CD4-positive, alpha-beta T cell treated with Interferon alpha-2 for 1 hour (primary cell): ENCODE measurements at places on chromosomes 11 and 22.

- no peak for DNase-seq
These were observed 301.7 kb upstream of the PITPNB start for GRCh38 chr22:28220626-28221363.

GRCh38 chr11:66343176-66343575 lies 1.7 kb downstream of the BRMS1 start:
- DNase-seq = no peak

DNA sequence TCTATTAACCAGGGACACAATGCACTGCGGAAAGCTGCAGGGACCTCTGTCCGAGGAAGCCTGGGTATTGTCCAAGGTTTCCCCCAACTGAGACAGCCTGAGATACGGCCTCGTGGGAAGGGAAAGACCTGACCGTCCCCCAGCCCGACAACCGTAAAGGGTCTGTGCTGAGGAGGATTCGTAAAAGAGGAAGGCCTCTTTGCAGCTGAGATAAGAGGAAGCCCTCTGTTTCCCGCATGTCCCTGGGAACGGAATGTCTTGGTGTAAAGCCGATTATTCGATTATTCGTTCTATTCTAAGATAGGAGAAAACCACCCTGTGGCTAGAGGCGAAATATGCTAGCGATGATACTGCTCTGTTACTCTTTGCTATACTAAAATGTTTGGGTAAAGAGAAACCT lies 5.2 kb downstream of the BET1L start:
- DNase-seq = no peak

- no peak for DNase-seq
These were observed 47.1 kb upstream of the PPARA start for GRCh38 chr22:46103181-46103580.

GRCh38 chr11:13778345-13778744 lies 109.9 kb downstream of the FAR1 start:
- DNase-seq = no peak

DNA sequence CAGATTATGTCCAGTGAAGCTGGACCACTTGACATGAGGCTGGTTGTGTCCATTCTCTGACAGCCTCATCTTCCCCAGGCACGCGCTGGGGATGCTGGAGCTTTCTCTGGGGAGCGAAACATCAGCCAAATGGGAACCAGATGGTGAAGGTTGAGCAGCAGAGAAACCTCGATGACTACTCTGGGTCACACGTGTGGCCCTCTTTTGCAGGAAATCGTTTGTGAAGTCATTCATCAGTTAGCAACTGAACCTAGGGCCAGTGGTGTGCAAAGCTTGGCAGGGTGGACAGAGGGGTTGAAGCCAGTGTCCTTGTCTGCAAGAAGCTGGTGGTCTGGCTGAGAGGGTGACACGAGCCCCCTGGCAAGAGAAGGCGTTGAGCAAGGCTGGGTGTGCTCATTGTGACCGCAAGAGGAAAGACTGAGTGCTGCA lies 109.8 kb downstream of the ZBTB16 start:
- DNase-seq = no peak

DNA sequence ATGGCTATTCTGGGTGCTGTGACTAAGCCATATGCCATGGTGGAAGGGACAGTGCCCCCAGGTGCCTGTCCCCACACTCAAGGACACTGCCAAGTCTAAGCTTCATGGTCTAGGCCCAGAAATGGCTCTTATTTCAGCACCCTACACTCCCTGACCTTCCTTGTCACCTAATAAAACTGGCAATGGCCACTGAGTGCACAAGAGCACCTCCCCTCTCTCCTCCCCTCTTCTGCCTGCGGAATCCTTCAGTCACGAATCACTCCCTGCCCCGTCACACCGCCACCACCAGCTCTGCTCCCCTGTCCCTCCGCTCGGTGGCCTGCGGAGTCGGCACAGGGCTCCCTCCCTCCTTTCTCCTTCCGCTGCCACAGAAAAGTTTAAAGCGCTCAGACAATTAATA lies 19.0 kb upstream of the LMO1 start:
- no peak for DNase-seq

DNA sequence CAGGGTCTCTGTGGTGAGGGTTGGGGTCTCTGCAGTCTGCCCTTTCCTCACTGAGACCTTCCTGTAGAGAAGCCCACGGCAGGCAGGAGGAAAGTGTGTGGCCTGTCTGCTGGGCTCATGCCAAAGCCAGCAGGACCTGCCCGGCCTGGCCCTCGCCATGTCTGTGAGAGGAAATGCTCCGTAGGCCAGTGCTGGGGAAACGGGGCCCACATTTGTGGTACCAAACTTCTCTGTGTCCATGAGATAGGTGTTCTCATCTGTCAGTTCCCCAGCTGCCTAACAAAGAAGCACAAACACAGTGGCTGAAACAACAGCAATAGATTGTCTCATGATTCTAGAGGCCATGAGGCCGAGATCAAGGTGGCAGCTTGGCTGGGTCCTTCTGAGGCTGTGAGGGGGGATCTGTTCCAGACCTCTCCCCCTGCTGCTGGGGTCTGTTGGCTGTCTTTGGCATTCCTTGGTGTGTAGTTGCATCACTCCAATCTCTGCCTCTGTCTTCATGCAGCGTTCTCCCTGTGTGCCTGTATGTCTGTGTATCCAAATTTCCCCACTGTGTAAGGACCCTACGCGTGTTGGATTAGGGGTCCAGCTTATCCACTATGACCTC lies 772.5 kb downstream of the TBC1D22A start:
- DNase-seq = no peak

GRCh38 chr11:92681586-92681985 lies 287.9 kb upstream of the MTNR1B start:
- no peak for DNase-seq

DNA sequence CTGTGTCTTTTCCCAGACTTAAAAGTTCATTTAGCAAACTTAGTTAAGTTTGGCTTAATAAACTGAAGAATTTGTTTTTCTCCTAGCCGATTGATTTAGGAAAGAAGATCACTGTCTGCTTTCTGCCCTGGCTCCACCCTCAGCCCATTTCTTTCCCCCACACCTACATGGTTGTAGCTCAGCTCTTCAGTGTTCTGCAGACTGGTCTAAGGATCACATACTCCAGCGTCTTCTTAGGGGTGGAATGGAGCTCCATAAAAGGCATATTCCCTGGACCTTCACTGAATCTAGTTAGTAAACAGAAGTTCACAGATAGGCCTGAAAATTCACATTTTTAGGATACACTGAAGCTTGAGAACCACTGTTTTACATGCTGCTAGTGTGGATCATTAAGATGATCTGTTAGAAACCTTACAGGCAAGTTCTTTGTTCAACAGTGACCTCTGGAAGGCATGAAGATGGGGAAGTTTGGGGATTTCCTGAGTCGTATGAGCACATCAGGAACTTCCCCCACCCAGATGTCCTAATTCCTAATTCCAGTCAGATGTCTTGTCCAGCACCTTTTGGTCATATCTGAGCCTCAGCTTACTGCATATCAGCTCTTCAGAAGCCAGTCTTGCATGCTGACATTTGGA lies 16.8 kb downstream of the PIWIL4 start:
- DNase-seq = no peak

GRCh38 chr22:45413368-45414211 lies at the start of the genes RIBC2 and SMC1B:
TSS of gene RIBC2 (plus strand) at chr22:45413693. CDS start at chr22:45413887, 194 bp downstream.
TSS of gene SMC1B (minus strand) at chr22:45413599. CDS start at chr22:45413567, 32 bp downstream.
- peak; percentile 81 for DNase-seq

GRCh38 chr22:26939466-26939865 lies 282.1 kb downstream of the MIAT start:
- DNase-seq = no peak

- DNase-seq = no peak
These were observed 133.9 kb downstream of the PLEKHA7 start for GRCh38 chr11:16880184-16880801.

GRCh38 chr11:102453302-102453695 lies 734 bp upstream of the TMEM123 start:
- DNase-seq = no peak

DNA sequence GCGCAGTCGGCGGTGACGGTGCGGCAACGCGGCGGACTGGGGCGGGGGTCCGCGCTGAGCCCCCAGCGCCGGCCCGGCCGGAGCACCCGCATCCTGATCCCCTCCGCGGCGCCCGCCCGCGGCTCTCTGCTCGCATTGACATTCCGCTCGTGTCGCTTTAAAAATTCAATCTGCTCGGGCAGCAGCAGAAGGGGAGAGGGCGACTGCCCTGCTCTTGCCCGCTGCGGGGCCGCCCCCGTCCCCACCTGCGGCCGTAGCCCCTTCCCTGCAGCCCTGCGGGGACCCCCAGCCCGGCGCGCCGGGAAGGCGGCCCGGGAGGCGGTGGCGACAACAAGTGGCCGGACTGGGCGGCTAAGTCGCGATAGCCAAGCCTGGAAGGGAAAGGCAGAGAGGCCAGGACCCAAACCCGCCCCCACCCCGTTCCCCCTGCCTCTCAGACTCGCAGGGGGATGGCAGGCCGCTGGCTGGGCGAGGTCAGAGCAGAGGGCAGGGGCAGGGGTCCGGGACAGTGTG lies 1.1 kb downstream of the CABP7 start:
- DNase-seq = no peak

- DNase-seq = no peak
These were observed 27.9 kb downstream of the TCIRG1 start for GRCh38 chr11:68066742-68067141.

- DNase-seq = no peak
These were observed 56.3 kb downstream of the VSIG10L2 start for GRCh38 chr11:126002181-126002580.

DNA sequence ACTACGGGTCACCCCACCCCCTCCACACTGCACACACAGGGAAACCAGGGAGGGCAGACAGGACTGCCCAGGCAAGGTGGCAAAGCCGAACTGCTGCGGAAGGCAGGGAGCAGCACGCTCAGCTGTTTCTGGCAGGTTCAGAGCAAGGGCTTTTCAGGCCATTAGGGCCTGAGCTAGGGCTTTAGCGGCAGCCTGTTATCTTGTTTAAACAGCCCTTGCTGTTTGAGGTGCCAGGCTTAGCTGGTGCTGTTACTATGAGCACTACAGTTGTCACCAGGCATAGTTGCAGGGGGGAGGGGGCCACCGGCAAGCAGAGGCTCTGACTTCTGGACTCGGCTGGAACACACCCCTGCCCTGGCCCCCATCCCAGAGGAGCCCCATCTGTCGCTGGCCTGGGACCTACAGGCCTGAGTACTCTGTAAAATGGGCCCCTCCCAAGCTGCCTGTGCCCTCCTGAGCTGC lies 34.9 kb downstream of the RSPH14 start:
- DNase-seq = no peak

DNA sequence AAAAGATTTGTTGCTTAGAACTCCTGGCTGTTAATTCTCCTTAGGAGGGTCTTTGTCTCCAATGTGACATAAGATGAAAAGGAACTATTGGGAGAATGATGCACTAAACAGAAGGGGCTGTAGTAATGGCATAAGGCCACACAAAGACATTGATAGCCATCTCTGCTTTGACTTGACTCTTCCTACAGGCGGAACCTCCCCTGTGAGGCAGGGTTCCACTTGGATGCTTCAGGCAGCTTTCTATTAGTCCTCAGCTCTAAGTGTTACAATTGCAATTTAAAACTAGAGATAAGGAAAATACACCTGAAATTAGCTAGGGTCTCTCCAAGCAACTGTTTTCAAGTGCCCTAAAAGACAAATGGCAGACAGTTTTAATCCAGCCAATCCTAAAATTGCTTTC lies 391.6 kb upstream of the CCDC90B start:
- no peak for DNase-seq

GRCh38 chr11:102451681-102452460 lies 694 bp downstream of the TMEM123 start:
- peak; percentile 79 for DNase-seq

DNA sequence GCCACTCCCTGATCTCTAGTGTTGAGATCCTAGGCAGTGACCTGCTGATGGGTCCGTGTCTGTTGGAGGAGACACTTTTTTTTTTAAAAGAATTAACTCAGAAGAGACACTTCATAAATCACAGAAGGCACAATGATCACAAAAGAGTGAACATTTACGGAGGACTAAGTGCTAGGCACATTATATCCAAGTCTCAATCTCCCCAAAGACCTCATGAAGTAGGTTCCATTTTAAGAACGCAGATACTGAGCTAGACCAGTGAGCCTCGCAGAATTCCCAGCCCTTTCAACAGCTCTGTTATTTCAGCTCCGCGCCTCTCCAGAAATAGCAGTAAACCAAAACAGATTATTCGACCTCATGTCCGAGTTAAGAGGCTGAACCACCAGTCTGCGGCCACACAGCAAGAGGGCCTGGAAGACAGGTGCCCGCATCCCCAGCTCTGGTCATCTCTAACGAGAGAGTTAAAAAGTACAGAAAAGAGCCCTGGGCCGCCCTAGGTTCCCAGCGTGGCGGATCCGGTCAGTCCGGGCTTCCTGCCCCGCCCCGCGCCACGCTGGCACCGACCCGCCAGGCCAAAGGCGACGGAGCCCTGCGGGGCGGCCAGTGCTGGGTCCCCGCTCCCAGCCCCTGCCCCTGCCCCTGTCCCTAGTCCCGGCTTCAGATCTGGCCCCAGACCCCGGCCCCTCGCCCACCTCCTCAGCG lies 612 bp downstream of the XBP1 start:
- no peak for DNase-seq

- DNase-seq = no peak
These were observed 96.9 kb upstream of the PITPNB start for GRCh38 chr22:28015676-28016601.

- DNase-seq = no peak
These were observed 3.4 kb downstream of the LRP4 start for GRCh38 chr11:46914910-46915309.

DNA sequence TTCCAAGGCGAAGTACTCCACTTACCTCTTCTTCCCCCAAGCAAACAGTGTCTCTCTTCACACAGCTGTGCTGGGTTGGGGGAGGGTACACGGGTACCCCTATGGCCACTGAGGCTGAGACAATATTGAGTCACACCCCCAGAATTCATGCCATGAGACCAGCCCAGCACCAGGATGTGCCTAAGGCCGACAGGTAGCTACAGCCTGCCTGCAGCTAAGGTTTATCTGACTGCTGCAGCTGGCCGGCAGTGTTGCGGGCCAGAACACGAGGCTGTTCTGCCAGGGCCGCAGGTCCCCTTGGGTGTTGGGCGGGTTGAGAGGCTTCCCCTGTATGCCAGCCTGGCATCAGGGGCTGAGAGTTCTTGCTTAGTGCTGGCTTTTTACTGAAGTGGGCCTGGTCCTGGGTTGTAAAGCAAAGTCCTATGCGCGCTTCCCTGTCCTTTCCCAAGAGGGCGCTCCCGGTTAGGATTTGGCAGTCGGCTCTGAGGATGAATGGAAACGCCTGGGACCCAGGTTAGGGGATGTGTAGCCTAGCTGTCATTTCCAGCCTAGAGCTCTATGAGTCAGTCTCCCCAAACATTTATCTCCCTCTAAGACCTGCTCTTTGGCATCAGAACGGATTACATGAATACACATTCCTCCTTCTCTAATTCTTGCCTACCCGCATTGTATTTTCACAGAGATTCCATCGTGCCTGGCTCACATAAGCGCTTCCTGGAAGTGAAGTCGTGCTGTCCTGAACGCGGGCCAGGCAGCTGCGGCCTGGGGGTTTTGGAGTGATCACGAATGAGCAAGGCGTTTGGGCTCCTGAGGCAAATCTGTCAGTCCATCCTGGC lies 7.1 kb downstream of the USP18 start:
- DNase-seq = peak; percentile 11

GRCh38 chr22:35344956-35345690 lies 35.8 kb upstream of the HMOX1 start:
- DNase-seq = no peak
